CD4-positive, alpha-beta T cell treated with Interleukin-12 subunit alpha and Interleukin-12 subunit beta, for 1 hour (primary cell): ENCODE measurements at places on chromosomes 4 and X.

- DNase-seq = no peak
Measured at GRCh38 chrX:3044671-3045070, 3.4 kb downstream of the ARSF start.

DNA sequence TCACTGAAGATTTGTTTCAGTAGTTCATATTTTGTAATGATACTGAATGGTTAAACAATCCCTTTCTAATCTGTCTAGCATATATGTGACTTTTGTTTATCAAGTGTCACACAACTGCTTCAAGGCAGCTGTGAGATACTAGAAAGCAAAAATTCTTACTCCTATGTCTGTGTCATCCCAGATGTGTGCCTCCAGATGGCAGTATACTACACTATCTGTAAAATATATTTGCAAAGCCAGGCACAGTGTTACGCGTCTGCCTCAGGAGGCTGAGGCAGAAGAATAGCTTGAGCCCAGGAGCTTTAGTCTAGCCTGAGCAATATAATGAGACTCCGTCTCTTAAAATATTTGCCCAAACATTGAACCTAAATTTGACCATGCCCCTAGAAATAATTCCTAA lies 4.0 kb downstream of the NUDT10 start:
- DNase-seq = peak; percentile 48

- DNase-seq = no peak
Measured at GRCh38 chrX:1593286-1594271, 2.2 kb downstream of the AKAP17A start.

GRCh38 chr4:5998333-5998936 lies 19.8 kb downstream of the C4orf50 start:
- DNase-seq = peak; percentile 46
